ENCODE measurements at places on chromosomes 7 and 10.

- peak; percentile 56 for DNase-seq
These were observed 79.7 kb downstream of the DLG5 start for GRCh38 chr10:77846718-77847311.

DNA sequence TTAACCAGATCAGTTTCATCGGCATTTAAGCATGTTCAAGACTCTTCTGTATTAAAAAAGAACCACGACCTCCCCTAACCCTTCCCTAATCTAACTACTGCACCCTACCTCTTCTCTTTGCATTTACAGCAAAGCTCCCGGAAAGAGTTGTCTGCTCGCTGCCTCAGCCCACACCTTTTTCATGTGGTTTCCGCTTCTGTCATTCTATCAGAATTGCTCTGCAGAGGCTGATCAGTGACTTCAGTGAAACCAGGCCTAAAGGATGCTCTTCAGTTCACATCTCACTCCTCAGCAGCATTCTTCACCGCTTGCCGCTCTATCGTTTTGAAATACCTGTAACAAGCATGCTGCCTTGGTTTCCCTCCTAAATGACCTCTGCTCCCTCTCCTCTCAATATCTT lies 160.9 kb downstream of the SDK1 start:
- DNase-seq = no peak

- no peak for DNase-seq
These were observed 10.4 kb downstream of the TMEM270 start for GRCh38 chr7:73871163-73872011.

DNA sequence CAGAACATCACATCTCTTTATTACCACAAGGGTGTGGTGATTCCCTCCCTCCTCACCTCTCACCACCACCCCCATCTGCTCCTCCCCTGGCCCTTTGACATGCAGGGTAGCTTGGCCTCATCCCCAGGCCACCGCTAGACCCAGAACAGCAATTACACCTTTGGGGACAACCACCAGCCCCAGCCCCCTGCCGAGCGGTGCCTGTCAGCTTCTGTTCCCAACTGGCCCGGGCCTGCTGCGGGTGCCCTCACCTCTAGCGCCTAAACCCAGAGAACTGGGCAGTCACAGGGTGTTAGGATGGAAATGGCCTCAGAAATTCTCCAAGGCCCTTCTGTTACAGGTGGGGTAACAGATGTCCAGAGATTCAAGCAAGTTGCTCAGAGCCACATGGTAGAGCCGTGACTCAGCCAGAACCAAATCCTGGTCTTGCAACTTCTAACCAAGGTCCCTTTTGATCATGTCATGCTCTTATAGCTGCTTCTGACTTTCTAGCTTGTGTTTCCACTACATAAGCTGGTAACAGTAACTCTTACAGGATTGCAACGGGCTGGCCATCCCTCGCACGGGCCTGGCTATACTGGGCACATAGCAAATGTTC lies 78.0 kb downstream of the PRKAG2 start:
- DNase-seq = no peak

GRCh38 chr10:15027741-15028140 lies 16.0 kb upstream of the OLAH start:
- DNase-seq = no peak

DNA sequence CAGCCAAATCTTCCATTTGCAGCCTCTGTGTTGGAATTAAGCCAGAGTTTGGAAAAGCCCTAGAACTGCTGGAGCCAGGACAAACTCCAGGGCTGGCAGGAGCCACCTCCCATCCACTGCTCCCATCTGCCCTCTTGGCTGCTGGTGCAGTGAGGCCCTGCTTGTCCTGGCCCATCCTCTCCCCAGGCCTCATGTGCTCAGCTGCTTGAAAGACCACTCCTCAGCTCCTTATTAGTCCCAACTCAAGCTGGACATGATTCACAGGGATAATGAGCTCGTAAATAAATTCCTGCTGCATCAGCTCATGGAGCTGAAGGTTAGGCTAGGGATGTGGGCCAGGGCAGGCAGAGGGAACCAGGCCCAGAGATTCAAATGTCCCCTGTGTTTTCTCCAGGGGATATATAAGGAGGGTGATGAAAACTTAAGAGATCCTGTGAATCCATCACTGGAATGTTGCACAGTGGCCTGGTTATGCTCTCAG lies 282.8 kb downstream of the RPS24 start:
- DNase-seq = no peak

- no peak for DNase-seq
These were observed 167.1 kb downstream of the NEURL1 start for GRCh38 chr10:103660364-103661197.

DNA sequence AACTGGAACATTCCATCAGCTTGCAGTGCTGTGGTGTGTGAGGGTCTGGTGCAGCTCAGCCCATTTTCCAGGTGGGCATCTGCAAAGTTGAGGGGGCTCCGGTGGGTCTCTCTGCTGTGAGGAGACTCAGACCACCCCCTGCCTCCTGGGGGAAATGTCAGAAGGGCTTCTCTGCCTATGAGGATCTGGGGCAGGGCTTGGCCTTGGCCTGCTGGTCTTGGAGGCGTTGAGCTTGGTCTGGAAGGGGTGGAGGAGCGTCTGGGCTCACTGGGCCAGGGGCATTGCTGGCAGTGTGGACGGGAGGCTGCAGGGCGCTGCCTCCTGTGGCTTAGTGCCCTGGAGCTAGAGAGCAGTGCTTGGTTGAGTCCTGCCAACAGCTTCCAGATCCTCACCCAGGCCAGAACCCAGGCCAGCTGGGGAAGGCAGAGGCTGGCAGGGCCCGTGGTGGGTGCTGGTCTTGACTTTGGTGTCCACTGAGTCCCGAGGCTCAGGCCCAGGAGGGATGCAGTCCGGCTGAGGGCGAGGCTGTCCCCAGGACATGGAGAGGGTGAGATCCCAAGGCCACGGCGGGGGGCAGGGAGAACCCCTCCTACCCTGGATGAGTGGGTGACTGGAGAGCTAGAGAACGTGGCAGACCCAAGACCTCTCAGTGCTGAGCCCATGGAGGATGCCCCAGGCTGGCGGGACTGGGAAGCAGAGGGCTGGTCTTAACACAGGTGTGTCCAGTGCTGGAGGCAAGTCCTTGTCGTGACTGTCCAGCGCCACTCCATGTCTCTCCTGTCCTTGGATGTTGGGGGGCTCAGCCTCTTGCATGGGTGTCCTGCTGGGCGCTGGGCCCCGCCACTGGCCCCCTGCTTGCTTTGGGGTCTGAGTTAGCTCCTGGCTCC lies 2.8 kb downstream of the SPRN start:
- no peak for DNase-seq

DNA sequence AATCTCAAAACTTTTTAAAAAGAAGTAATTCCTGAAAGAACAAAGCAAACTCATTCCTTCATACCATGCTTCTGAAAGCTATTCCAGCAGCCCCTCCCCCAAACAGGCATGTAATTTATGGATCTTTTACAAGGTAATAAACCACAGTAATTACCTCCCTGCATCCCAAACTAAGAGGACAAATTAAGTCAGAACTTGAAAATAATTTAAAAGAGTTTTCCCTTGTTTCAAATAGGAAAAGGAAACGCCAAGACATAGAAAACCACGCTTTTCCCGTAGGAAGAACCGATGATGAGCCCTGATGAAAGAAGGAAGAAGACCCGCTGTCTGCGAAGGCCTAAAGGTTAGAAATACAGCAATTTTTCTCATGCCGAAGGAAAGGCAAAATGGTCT lies 8.9 kb downstream of the HOXA4 start:
- no peak for DNase-seq

DNA sequence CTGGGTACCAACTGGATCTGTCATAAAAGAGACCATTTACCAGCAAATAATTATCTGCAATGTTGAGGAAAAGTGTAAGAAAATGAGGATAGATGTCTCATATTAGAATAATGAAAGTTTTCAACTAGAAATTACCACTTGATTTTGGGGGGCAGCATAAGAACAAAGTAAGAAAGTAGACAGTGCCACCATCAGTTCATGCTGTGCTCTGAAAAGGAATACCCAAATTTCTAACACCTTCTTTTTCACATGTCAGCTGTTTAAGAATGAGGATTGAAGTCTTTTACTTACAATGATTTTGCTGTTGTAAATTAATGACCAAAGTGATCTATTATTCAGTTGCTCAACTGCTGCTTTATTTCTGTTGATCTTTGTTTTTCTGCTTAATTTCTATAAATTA lies 578.3 kb downstream of the ETV1 start:
- DNase-seq = no peak

Data from NT2/D1 (cell line).